ENCODE measurements at places on chromosomes 3 and 15. TPM values are rescaled to one million over a fixed set of nuclear protein-coding genes. Genes with fewer than 3 reads are reported as not detected.

DNA sequence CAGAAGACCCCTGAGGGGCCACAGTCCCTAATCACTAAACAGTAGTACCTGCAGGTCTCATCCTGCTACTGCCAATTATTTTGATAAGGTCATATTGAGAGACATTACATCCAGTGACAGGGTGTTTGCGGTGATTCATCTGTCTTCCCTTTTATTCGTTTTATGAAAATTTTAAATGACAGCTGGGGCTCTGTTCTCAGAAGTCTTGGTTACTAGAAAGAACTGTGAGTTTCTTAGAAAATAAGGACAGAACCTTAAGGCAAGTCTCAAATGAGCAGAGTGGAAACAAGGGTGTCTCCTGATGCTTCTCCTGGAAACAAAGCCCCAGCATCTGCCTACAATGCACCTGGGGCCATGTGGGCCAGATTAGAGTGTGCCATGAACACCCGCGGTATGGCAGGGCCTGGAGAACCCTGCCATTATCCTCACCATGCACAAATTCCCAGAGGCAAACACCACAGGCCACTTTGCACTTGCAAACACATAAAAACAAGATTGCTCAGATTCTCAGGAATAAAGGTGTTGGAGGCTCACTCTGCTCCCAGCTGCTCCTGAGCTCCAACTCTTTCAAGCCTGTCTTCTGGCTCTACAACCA is 66.3 kb upstream of the IQSEC1 start:
- DNase-seq: peak; percentile 53

Gene NR2F2
- total RNA-seq: not detected

GRCh38 chr3:72462595-72463011 is 385.6 kb downstream of the SHQ1 start:
- no peak for DNase-seq

DNA sequence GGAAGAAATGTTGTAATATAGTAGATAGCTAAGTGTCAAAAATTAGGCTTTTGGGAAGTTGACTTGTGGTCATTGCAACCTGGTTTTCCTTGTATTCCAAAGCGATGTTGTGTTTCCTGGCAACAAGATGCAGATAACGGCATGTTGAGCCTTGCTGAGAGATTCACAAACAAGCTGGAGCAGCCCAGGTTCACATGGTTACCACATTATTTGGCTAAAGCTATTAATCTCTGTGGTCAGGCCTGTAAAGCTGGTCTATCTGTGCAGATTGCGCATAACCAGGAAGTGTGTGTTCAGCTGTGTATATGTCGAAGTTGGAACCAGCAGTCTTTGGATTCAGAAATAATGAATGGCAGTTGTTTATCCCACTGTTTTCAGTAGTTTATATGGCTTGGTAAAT is 6.6 kb downstream of the TIPARP start:
- DNase-seq: no peak

Gene TNK2
- total RNA-seq: 139 TPM

Gene GPR27
- 1.0 TPM for total RNA-seq

Gene SETD5
- 120 TPM for total RNA-seq

Gene IQCF5
- total RNA-seq: not detected

Gene SEMA3F
- total RNA-seq: 0.52 TPM

DNA sequence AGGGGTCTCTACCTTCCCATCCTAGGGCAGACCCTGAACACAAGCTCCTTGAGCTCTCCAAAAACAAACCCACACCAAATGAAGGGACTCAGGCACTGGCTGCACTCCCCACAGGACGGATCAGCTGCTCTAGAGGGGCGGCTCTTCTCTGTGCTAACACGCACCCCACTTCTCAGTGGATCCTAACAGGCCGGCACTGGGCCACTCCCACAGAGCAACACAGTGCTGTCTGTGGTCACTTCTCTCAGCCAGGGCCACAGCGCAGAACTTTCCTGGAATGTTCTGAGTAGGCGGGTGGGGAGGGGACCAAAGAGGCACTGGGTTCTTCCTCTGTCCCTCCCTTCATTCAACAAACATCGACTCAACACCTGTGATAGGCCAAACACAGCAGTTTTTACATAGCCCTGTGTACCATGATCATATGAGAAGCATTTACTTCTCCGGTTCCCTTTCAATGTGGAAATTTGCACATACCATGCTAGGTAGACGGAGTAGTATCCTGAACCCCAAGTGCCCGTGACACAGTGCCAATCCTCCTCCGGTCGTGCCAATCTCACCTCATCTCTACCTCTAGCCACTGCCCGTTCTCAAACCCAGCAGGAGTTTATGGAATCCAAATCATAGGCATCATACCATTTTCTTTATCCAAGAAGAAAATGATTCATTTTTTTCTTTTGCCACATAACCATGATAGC is 98.1 kb downstream of the LRIG1 start:
- DNase-seq: no peak

Gene PLSCR4
- not detected for total RNA-seq

DNA sequence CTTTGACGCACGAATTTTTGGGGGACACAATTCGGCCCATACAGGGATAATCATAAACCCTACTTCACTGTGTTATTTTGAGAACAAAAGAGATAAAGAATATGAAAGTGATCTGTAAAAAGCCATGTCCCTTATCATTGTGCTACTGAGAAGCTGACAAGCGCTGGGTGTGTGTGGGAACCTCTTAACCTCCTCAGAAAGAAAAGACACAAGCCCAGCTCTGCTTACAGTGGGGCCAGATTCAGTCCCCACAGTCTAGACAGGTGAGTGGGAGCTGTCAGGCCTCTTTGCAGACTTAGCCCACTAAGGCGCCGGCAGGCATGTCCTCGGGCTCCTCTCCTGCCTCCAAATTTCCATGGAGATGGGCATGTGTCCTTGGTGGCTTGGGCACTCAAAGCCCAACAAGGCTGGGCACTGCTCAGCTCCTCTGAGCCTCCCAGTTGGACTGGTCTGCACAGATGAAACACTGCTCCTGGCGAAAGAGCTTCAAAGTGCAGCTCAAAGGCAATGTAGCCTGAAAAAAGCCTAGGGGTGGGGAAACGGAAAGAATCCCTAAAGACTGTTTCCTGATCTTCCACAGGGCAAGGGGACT is 64.4 kb upstream of the ETV5 start:
- no peak for DNase-seq

Gene TM4SF4
- not detected for total RNA-seq

GRCh38 chr3:167606836-167607235 is 46.9 kb downstream of the WDR49 start:
- DNase-seq: no peak

- DNase-seq: no peak
Measured at GRCh38 chr15:77180757-77181156, 109.8 kb upstream of the TSPAN3 start.

DNA sequence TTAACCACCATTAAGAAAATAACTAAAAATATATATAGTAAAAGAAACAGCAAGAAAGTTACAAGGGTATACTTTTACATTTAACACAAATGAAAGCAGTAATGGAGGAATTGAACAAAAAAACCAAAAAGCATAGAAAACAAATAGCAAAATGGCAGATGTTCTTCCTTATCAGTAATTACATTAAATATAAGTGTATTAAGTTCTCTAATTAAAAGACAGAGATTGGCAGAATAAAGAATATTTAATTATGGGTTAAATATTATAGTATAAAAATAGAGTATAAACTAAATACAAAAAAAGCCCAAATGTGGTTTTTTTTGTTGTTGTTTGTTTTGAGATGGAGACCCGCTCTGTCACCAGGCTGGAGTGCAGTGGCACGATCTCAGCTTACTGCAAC is 20.5 kb downstream of the EHHADH start:
- DNase-seq: no peak

GRCh38 chr15:63797116-63797515 is 36.6 kb downstream of the HERC1 start:
- DNase-seq: no peak

GRCh38 chr3:58151637-58152036 is 59.1 kb downstream of the DNASE1L3 start:
- no peak for DNase-seq

DNA sequence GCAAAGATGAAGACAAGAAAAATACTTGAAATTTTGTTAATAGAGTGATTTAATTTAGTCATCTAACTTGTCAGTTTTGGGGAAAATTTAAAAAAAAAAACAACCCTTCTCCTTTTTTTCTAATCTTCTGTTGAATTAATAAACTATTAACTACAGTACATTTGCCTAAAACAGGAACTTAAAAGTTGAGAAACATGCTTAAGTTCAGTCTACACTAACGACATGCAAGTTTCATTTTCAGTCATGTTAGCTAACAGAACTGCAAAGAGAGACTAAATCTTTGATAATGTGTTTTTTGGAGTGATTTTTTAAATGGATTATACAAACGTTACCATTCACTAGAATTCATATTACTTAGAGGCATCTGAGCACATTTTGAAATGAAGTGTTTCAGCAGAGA is 71.9 kb upstream of the MBNL1 start:
- no peak for DNase-seq

DNA sequence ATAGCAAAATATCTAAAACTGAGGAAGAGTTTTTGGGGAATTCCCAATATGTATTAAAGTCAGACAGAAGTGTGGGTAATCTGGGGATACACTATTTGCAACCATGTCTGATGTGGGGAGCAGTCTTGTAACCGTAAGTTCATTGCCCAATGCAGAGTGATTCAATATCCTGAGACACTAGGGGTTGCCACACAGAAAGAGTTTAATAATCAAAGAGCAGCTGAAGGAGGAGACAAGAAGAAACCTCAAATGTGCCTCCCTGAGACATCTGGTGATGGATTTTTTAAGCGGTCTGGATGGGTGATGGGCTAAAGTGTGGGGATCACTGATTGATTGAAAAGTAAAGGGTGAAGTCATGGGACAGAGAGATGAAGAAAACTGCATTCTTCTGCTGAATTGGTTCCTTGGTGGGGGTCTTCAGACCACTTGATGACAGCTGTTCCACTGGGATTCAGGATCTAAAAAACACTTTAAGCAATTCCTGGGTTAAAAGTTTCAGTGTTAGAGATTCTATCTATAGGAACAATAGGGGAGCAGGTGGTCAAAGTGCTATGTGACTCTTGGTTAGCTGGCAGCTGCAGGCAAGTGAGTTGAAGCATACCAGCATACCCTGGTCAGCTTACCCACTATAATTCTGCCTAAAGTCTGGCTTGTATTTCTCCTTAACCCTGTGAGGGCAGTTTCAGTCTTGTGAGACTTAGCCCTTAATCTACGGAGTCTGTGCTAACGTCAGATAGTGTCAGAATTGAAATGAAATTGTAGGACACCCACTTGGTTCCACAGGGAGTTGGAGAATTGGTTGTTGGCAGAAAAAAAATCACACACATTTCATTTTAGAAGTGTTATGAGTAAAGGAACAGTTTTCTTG is 425.9 kb upstream of the TGFBR2 start:
- DNase-seq: no peak

Gene IMPG2
- total RNA-seq: 0.35 TPM

- no peak for DNase-seq
Measured at GRCh38 chr3:14285548-14285925, 106.9 kb downstream of the LSM3 start.

DNA sequence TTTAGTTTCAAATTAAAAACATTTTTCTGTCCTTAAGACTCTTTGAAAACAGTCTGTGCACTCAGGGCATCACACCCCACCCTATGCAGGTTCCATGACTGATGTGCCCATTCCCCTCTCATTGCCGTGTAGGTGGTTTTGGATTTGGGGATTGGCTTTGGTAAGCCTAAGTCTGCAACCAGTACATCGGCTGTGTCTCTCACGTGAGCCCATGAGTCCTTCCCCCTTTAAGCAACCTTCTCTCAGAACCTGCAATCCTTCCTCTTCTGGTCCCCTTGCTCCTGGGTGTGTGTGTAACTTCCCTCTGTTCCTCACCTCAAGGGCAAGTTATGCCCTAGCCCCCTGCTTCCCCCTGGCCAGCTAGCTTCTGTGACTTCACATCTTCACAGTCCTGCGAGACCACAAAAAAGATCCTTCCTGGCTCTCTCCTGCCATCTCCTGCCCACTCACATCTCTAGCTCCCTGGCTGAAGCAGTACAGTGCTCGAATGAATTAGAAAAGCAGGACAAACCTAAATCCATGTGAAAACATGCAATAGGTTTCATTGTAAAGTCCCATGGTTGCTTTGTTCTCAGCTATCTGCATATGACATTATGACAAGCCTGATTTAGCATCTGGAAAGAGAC is 126.7 kb downstream of the UACA start:
- DNase-seq: no peak

Gene FGF12
- total RNA-seq: not detected

DNA sequence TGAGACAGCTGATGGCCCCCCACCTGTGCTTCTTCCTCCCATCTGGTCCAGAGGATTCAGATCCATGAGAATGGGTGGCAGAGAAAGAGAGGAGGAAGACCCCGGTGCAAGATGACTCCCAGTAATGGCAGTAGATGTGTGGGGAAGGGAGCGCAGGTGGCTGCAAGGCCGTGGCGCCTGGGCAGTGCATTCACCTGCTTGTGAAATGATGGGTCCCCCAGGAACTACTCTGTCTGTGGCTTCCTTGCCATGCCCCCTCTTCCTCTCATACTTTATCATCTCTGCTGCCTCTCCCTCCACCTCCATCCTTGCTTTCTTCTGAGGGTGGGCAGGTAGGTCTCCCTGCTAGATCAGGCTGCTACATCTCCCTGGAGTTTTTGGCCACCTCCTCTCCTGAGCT is 23.3 kb downstream of the ZNF710 start:
- no peak for DNase-seq

- DNase-seq: no peak
Measured at GRCh38 chr3:102036472-102036871, 187.2 kb downstream of the NFKBIZ start.

- DNase-seq: no peak
Measured at GRCh38 chr3:15656342-15656741, 54.8 kb downstream of the BTD start.

Gene C3orf85
- not detected for total RNA-seq

GRCh38 chr3:66738625-66739365 is 238.0 kb upstream of the LRIG1 start:
- DNase-seq: no peak

GRCh38 chr3:54764911-54765310 is 162.9 kb downstream of the LRTM1 start:
- DNase-seq: no peak

Gene TRH
- not detected for total RNA-seq

DNA sequence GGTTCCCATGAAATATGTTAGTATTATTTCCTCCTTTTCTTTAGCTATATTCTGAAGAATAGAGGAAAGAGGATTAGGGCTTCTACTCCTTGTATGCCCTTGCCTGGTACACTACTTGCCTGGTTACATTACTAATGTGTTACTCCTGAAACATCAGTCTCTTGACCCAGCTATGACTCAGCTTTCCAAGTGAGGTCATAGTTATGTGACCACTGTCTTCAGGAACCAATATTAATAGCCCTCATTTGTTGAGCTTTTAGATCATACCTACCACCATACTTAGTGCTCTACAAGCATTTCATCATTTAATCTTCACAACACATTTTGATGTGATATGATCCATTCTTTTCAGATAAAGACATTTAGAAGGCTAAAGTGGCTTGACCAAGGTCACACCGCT is 60.3 kb downstream of the CMSS1 start:
- no peak for DNase-seq

DNA sequence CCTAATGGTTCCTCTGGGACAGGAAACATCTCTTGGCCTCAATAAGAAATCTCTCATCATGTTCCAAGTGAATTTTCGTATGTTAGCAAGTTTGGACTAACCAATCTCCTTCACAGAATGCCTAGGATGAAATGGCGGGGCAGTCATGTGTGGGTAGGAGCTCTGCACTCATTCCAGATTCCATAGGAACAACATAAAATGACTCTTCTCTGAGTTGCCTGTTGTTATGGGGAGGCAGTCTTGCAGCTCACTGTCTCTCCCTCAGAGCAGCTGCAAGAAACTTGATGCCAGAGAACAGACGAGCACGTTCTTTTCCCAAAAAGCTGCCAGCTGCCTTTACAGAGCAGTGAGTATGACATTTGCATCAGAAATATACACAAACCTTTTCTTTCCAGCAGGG is 34.1 kb downstream of the SPATA12 start:
- no peak for DNase-seq
